PC-3 (cell line): ENCODE measurements at places on chromosomes 3 and 15.

DNA sequence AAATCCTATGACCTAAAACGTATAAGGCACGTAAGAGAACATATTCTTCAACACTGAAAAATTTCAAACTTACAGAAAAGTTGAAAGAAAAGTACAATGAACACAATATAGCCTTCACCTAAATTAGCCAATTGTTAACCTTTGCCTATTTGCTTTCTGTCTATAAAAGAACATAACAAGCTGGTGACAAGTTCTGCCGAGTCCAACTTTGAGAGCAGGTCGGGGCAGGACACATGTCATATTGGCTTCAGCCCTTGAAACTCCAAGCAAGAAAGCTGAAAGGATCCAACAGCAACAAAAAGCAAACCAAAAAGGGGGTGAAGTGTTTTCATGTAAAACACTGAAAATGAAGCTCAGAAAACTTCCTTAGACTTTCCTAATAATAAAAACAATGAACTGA is 59.1 kb downstream of the TBC1D2B start:
- DNase-seq = no peak

DNA sequence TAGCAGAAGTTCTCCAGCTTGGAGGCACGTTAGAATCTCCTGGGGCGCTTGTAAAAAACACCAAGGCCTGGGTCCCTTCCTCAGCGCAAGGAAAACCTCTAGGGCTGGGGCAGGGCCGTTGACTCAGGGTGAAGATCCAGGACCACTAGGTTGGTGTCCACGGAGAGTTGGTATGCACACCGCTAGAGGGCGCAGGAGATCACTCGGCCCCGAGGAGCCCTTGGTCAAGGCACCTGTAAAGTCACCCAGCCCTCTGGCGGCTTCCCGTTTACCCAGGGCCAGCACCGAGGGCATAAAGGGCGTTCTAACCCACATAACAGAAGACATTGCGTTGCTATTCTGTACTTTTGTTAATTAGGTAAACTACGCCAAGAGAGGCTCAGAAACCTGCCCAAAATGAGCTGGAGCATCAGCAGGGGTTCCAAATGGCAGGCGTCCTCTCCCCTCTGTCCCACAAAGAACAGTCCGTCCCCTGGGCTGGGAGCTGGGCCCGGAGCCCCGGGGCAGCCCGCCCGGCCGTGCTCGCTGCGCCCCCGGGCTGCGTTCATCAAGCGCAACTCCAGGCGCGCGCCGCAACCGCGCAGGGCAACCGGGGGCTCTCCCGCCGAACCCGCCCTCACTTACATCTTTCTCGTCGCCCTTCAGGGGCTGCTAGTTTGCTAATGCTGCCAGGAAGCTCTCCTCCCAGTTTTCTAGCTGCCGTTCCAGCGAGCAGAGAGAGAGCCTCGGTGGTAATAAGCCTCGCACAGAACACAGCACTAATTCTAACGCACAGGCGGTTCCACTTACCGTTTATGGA is 332.1 kb downstream of the ARRDC4 start:
- peak; percentile 38 for DNase-seq

GRCh38 chr15:99951511-99951910 is 218.3 kb upstream of the LYSMD4 start:
- DNase-seq = no peak

GRCh38 chr3:172040981-172041963 is 1.9 kb downstream of the FNDC3B start:
- peak; percentile 37 for DNase-seq

DNA sequence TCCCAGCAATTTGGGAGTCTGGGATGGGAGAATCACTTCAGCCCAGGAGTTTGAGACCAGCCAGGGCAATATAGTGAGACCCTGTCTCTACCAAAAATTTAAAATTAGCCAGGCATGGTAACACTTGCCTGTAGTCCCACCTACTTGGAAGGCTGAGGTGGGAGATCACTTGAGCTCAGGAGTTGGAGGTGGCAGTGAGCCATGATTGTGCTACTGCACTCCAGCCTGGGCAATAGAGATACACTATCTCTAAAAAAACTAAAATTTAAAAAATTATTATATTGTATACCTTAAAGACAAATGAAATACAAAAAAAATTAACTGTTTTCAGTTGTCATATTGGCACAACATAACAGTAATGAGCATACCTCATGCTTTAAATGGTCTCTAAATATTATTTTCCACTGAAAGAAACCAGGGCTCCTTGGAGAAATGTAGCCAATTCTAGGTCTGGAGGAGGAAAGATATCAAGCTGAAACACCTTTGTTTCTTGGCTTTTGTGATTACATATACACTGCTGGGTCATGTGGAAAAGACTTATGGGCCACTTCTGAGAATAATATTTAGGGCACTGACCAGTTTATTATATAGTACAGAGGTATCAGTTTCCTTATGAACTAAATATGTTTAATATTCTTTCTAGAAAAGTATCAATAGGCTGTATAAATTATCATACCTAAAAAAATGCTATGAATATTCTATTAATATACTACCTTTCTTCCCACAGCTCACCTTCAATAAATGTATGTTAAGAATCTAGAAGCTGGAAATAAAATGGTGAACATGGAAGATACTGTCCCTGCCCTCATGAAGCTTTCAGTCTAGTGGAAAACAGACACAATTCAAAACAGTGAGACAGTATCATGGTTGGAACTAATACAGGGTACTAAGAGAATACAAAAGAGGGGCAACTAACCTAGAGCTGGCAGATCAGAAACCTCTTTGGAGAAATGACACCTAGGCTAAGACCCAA is 119.5 kb downstream of the TMCC1 start:
- DNase-seq = no peak

DNA sequence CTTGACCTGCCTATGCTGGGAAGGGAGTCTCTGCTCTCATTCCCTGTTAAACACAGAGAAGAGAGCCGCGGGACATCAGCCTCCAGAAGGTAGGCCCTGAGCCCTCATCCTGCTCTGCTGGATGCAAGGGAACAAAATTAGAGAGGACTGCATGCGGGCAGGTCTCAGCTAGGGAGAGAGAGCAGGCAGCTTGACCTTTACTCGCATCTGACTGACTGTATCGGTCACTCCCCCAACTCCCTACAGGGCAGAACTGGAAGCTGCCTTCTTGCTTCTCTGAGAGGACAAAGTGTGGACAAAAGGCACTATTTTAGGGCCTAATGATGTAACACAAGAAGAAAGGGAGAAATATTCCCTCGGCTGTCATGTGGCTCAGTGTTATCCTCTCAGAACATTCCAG is 38.7 kb upstream of the ATOSA start:
- DNase-seq = no peak

DNA sequence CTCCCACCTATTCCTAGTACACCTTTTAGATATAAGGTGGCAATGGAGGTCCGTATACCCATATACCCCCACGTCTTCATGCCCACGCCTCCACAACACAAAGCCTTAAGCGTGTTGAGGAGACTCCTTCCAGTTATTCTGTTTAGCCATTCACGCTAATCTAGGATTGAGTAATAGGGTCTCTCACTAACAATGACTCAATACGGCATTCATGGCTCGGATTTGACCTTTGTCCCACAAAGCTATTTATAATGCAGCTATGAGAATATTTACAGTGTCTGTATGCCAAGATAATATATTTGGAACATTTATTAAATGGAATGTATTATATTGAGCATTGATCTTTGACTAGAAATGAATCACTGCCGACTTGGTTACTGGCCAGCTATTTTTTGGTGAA is 215.8 kb downstream of the KCNH8 start:
- DNase-seq = peak; percentile 30

- DNase-seq = peak; percentile 58
Observed at GRCh38 chr3:192817053-192817452, 89.7 kb upstream of the FGF12 start.

DNA sequence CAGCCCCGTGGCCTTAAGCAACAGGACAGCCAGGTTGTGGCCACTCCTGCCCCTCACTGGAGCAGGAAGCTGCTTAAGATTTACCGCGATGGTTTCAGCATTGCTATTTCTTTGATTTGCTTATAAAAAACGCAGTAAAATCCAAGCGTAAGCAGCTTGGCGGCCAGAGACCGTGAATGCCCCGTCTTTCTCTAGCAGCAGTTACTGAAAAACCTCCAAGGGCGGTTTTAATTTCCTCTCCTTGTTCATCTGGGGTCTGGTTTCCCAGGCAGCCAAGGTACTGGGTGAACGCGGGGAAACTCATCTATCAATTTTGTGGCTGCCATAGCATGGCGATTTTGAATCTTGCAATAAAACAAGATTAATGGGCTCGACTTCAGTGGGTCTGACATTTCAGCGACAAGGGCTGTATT is 130.3 kb downstream of the MINAR1 start:
- DNase-seq = no peak

DNA sequence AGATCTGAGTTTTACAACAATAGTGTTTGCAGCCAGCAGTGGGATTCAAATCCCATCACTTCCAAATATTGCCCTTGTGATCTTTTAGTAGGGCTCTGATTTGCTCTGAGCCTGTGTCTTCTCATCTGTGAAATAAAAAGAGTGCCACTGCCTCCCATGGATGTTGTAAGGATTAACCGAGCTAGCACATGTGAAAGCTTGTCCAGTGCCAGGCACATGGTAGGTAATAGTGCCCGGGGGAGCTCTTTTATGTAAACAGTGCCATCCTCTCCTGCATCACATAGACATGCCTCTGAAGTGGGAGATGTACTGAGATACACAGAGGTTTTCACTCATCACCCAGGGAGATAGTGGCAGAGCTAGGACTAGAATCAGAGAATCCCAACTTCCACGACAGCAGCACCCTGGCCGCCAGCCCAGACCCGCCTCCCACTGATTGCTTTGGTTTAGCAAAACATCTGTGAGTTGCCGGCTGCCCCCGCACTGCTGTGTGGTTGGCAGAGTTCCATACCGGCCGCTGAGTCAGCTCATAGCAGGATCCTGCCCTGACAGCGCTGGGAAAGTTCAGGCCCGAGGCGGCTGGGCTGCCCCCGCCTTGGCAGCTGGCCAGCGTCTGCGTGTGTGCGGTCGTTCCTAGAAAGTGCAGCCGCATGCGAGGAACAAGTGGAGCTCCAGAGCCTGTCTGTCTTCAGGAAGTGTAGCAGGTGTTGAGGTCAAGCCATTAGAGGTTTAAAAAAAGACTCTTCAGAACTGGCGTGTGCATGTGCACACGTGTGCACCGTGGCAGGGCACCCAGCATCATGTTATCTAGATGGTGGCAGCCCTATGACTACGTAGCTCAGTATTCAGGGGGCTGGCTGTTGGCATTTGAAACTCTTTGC is 5.0 kb downstream of the ARID3B start:
- peak; percentile 99 for DNase-seq

GRCh38 chr3:66938338-66938963 is 59.7 kb upstream of the KBTBD8 start:
- DNase-seq = peak; percentile 55

DNA sequence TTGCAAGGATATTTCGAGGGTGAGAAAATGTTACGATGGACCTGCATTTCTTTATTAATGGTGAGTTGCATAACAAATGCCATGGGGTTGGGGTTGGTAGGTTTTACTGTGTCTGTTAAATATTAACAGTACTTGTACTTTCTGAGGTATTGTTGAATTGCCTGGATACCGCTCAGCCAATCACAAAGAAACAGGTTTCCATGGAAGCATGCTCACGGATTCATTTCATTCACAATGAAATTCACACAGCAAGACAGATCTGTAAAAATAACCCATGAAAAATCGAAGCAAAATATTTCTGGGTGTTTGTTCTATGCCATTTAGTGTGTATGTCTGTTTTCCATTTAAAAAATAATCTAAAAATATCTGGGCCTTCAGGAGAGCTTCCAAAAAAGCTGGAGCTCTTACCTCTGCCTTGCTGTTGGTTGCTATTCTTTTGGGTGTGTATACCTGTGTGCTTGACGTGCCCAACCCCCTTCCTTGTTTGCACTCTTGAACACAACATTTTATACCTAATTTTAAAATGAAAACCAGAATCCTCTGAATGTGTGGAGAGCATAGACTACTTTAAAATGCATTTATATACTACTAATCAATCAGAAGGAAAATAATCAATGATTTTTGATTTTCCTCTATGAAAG is 479.8 kb upstream of the TBL1XR1 start:
- no peak for DNase-seq

GRCh38 chr3:26713091-26713490 is 90.5 kb downstream of the LRRC3B start:
- DNase-seq = no peak

- DNase-seq = no peak
Observed at GRCh38 chr15:54159012-54159411, 180.8 kb downstream of the UNC13C start.

GRCh38 chr3:47057212-47057671 is 77.8 kb downstream of the NBEAL2 start:
- no peak for DNase-seq

- no peak for DNase-seq
Observed at GRCh38 chr15:46901001-46901400, 816.3 kb upstream of the SEMA6D start.

DNA sequence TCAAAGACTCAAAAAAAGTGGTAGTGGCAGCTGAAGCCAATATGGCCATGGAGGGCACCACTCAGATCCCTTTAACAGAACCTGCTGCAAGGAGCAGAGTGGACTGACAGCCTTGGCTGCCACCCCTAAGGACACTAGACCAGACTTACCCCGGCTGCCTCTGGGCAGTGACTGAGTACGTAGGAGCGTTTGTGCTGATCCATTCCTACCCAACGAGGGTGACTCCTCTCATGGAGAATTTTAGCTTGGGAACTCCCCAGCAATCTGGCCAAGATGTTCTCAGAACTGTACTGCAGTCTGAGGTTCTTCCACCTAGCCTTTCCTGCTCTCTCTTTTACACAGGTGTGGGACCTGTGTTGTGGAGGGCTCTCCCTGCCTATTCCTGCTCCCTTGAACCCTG is 22.1 kb downstream of the CLEC3B start:
- no peak for DNase-seq

DNA sequence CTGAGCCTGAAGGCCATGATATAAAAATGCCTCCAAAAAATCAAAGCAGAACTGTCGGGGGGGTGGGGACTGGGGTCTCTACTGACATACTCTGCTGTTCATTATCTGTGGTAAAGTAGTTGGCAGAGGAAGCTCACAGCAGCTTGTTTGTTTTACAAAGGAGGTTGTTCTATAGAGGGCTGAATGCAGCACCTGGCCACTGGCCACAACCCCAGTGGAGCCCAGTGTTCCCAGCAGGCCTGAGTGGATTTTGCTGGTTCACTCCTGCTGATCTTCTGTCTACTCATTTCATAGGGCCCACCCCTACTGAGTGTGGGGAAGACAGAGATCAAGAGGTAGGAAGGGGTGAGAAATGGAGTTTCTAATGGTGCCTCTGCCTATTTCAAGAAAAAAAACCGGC is 125.5 kb downstream of the DIPK2A start:
- no peak for DNase-seq
